ENCODE measurements at places on chromosomes 7 and 10.

DNA sequence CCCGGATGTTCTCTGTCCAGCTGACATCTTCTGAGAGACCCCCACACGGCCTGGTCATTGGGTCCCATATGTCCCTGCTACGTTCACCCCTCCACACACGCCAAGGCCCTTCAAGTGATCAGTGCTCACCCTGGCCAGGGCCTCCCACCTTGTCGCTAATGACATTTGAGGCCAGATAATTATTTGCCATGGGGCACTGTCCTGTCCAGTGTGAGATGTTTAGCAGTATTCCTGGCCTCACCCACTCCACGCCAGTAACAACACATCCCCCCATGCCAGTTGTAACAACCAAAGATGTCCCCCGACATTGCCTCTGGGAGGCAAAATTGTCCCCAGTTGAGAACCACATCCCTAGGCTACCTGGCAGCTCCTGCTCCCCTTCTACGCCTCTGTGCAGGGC is 49.9 kb upstream of the NANOS1 start:
- DNase-seq = no peak

GRCh38 chr7:114856625-114857024 is 65.3 kb upstream of the MDFIC start:
- no peak for DNase-seq

DNA sequence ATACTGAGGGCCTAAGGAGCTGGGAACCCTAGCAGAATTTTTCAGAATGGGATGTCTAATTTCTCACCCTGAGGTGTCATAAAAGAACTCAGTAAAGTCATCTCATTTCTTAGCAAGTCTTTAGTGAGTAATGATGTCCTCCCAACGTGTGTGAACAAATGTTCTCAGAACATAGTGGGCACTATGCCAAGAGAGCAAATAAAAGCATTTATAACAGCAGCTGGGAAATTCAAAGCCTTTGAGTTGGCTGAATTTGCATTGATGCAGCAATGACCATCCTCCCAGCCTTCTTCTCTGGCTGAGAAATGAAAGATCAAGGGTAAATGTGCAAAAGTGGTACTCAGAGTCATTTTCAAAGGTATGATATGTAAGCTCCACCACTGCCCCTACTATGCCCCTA is 109.4 kb downstream of the FAM107B start:
- DNase-seq = no peak

GRCh38 chr10:49598986-49599385 is 11.1 kb upstream of the SLC18A3 start:
- no peak for DNase-seq

DNA sequence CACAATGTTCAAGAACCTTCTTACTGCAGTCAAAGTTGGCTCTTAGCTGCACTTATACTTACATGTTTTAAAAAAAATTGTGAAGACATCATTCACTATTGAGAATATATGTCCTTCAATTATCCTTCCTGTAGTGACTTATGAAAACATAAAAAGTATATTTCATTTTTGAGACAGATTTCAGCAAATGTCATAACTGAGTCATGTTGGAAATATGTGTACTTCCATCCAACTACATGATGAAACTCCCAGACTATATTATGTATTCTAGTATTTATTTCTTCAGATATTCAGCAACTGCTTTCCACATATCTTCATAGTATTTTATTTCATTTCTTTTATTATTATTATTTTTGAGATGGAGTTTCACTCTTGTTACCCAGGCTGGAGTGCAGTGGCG is 160.2 kb downstream of the ARHGAP12 start:
- no peak for DNase-seq

DNA sequence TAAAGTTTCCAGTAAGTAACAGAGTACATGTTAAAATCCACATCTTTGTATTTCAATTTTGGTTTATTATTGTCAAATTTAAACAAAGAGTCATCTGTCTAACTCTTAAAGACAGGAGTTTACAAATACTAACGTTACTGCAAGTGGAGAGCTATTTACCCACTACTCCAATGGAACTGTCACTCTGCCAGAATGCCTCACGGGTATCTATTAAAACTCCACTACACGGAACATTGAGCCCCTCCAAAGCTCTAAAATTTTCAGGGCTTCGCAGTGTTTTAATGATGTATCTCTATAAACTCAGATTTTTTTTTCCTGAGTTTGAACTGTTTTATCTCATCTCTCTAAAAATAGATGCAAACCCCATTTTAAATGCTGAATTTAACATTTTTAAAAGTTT is 388.7 kb upstream of the SEMA3A start:
- DNase-seq = no peak

- DNase-seq = no peak
These were observed 1.8 kb downstream of the ADARB2 start for GRCh38 chr10:1735562-1735961.

GRCh38 chr7:36977878-36978277 is 253.6 kb upstream of the AOAH start:
- no peak for DNase-seq

GRCh38 chr10:27607591-27607990 is 103.5 kb downstream of the RAB18 start:
- no peak for DNase-seq

- DNase-seq = no peak
These were observed 354.5 kb downstream of the TFEC start for GRCh38 chr7:115676080-115676479.

DNA sequence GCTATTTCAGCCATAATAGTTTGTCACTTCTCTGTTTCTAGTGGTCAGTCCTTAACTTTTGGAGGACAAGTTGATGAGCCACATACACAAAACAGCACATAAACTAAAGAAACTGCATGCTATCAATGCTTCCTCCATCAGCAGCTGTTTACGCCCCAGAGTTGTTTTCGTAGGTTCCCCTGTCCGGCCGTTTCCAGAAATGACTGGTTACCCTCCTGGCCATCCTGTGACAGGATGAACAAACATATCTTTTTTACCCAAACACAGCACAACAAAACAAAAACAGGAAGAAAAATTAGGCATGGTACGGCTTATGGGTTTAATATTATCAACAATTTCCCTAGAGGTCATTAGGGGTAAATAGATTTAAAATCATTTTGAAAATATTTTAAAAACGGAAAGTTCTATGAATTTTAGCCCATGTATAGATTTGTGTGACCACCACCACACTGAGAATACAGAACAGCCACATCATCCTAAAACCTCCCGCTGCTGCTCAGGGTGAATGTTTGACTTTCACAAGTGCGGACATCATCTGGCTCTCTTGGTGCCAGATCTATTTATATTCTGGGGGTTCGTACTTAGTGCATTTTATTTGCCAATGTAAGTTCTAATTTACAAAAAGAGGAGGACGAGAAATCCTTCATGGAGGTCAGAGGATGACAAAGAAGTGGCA is 74.8 kb downstream of the HIPK2 start:
- DNase-seq = no peak

- DNase-seq = no peak
These were observed 89.7 kb downstream of the BMPR1A start for GRCh38 chr10:86846088-86846487.

GRCh38 chr7:12540850-12541249 is 29.7 kb upstream of the SCIN start:
- DNase-seq = no peak

DNA sequence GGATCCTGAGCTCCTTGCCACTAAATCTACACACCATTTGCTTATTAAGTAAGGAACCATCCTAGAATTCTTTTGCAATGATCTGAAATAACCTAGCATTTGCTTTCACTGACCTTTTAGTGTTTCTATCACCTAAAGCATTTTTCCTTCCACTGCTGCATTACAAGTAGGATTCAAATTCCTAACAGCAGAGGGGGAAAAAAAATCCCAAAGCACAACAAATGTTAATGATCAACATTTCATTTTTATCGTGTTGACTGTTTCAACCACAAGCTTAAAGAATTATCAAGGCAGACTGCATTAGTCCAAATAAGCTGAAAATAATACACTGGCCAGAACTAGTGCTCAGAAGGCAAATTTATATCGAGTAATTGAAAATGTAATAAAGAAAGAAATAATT is 174.7 kb upstream of the TCF7L2 start:
- no peak for DNase-seq

- DNase-seq = no peak
These were observed 40.4 kb upstream of the CDCA7L start for GRCh38 chr7:21986096-21986495.

DNA sequence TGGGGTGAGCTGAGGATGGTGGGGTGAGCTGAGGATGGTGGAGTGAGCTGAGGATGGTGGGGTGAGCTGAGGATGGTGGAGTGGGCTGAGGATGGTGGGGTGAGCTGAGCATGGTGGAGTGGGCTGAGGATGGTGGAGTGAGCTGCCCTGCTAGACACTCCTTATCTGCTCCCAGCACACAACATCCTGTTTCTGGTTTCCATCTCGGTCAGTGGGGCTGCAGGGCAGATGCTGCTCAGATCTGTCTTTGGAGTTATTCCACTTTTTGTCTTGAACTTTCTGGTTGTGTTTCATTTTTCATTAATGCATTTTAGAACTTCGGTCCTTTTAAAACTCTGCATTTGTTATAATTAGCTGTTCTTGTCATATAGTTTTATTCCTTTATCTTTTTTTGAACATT is 67.9 kb upstream of the ANTXRL start:
- no peak for DNase-seq

GRCh38 chr10:52071814-52072213 is 242.3 kb upstream of the DKK1 start:
- DNase-seq = no peak

GRCh38 chr7:5450549-5451327 is 27.1 kb upstream of the TNRC18 start:
- DNase-seq = peak; percentile 15

DNA sequence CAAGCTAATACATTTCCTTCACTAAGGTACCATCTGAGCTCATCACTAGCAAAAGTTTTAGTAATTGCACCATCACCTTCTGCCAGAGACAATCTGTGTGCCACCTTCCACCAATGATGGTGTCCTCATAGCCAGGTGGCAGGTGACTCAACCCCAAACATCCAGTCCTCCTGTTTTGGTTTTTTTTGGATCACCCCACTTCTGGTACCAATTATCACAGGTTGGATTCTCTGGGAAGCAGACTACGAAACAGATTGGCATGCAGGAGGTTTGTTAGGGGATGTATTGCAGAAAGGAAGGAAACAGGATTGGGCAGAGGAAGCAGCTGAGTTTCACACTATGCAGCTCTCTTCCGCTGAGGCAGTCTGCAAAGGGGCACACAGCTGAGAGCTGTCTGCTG is 4.5 kb upstream of the TACC2 start:
- DNase-seq = no peak

GRCh38 chr10:28291881-28292297 is 11.0 kb downstream of the MPP7 start:
- no peak for DNase-seq

- no peak for DNase-seq
These were observed 546.5 kb upstream of the STEAP1 start for GRCh38 chr7:89607792-89608191.

DNA sequence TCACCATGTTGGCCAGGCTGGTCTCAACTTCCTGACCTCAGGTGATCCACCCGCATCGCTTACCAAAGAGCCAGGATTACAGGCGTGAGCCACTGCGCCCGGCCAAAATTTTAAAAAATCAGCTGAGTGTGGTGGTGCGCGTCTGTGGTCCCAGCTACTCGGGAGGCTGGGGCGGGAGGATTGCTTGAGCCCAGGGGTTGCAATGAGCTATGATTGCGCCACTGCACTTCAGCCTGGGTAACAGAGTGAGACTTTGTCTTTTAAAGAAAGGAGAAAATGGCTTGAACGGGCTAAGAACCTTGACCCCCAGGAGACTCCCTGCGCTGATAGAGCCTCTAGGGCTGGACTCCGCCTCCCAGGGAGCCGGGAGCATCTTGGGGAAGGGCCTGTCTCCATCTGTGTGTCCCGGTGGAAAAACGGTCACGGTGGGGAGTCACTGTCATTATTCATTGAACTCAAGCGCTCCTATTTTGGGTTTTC is 760 bp upstream of the KCTD7 start:
- DNase-seq = no peak

GRCh38 chr7:74058486-74058885 is 25.1 kb upstream of the LIMK1 start:
- DNase-seq = no peak

DNA sequence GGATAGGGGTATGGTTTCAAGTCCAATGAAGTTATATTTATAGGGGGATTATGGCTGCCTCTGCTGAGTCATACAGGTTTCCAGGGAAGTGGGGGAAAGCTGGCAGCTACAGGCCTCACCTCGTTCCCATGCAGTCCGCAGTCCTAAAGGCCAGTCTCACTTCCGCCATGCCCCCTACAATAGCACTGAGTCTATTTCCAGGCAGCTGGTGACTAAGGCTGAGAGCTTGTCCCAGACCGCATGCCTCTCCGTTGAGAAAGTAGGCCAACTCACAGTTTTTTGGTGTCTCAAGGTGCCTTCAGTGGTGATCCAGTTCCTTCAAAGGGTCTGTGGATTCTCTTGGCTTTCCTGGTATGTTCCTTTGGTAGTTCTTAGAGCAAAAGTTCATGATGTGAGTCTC is 203.9 kb upstream of the GLI3 start:
- no peak for DNase-seq

GRCh38 chr10:92066386-92066785 is 142.8 kb downstream of the BTAF1 start:
- no peak for DNase-seq

DNA sequence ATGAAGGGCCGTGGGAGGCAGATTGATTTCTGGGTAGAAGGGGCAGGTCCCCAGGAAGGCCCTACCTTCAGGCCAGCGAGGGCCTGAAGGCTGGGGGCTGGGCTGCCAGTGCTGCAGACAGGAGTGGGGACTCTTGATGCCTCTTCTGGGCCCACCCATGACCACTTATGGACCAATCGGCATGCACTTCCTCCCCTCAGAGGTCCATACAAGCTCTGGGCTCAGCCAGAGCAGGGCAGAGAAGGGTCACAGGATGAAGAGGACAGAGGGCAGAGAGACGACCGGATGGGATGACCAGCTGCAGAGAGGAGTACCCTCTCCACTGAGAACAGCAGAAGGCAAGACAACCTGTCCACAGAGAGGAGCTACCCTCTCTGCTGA is 120.1 kb downstream of the DYNC2I1 start:
- DNase-seq = no peak

- no peak for DNase-seq
These were observed 55.9 kb downstream of the ATXN7L1 start for GRCh38 chr7:105820363-105821066.

- no peak for DNase-seq
These were observed 16.0 kb upstream of the DNTT start for GRCh38 chr10:96288151-96288621.

GRCh38 chr7:18552943-18553604 is 57.5 kb downstream of the HDAC9 start:
- DNase-seq = no peak

- no peak for DNase-seq
These were observed 1.3 kb downstream of the CYP26C1 start for GRCh38 chr10:93061594-93062513.

DNA sequence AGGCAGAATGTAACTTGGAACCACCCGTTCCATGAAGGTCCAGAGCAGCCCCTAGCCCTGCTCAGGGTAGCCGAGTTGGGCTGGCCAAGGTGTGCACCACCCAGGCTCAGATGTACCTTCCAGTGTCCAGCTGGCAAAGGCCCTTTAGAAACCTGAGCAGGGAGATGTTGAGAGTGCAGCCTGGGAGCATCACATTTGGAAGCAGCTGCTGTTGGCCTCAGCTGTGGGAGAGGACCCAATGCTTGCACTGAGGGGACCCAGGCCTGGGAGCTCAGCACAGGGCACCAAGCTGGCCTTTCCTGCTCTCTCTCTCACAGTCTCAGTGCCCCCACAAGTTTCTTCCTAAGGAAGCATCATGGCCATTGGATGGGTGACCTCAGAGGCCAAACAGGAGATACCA is 33.5 kb downstream of the ANXA8 start:
- no peak for DNase-seq

GRCh38 chr7:40008223-40008815 is 58.3 kb downstream of the CDK13 start:
- DNase-seq = no peak

GRCh38 chr7:102106625-102107024 is 180.0 kb upstream of the SH2B2 start:
- no peak for DNase-seq

Measured in stimulated activated CD8-positive, alpha-beta memory T cell treated with anti-CD3 and anti-CD28 coated beads, Interleukin-15, amount 100 ng/mL, for 4 hours (primary cell).